Glomerular endothelial cell (primary cell): ENCODE measurements at places on chromosomes 12 and 14. TPM values are rescaled to one million over a fixed set of nuclear protein-coding genes. Genes with fewer than 3 reads are reported as not detected.

ATG14 gene
- 8.0 and 9.0 TPM in 2 replicates for total RNA-seq

TCL1A gene
- total RNA-seq: not detected in 2 replicates

CNTN1 gene
- total RNA-seq: under 0.01 and 2.3 TPM in 2 replicates

SYNDIG1L gene
- total RNA-seq: not detected in 2 replicates

NXPH4 gene
- total RNA-seq: 0.05 and 2.5 TPM in 2 replicates

FKBP11 gene
- total RNA-seq: 16.1 and 29.7 TPM in 2 replicates

B4GALNT3 gene
- 0.44 and 0.64 TPM in 2 replicates for total RNA-seq
